ENCODE measurements at places on chromosomes 2 and 18. TPM values are rescaled to one million over a fixed set of nuclear protein-coding genes. Genes with fewer than 3 reads are reported as not detected.

The FOXD4L1 gene
- not detected for polyA plus RNA-seq

DNA sequence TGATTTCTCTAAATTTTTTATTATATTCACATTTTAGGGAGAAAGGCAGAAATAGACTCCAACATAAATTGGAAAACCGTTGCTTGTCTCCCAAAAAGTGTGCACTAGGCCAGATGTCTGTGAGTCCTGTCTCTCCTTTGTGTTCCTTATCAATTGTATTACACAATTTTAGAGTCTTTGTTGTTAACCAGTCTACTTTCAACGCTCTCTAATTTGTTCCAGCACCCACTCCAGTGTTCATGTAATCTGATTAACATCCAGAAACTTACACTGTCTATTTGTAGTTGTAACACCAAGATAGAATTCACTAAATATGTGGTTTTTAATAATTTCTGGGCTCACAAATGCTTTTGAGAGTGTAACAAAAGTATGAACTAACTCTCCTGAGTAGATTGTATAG, 195.6 kb downstream of the FSIP2 start:
- no peak for DNase-seq

DNA sequence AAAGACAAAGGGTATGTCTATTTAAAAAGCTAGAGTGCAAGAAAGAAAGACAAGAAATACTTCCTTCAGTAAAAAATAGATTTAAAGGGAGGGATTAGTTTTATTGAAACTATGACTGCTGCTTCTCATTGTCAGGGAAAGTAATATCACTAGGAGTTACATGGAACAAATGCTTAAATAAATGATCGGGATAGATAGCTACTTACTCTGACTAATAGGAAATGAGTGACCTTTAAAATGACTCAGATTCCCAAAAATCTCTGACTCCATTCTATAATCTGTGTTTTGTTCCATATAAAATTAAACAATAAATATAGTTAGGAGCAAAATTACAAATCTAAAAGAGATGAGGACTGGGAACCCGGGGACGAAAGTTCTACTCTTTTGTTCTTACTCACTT, 669.3 kb downstream of the NR4A2 start:
- no peak for DNase-seq

- DNase-seq, result no peak
Observed at GRCh38 chr2:120758181-120759144, 22.8 kb downstream of the GLI2 start.

DNA sequence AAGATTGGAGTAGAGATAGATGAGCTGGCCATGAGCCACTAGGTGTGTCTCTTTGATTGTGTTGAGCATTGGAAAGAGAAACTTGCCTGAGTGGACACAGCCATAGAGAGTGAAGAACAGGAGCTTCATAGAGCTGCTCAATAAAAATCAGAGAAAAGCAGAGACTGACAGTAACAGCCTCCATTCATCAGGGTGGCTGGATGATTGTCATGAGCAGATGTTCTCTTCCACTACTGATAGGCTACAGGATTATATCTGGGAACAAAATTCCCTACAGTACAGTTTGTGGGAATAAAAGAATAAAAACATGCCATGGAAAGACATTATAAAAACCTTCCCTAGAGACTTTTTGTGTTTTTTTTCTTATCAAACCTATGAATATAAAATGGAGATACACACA, 404.8 kb upstream of the ACVR2A start:
- no peak for DNase-seq

- no peak for DNase-seq
Observed at GRCh38 chr2:128868686-128869551, 550.3 kb upstream of the HS6ST1 start.

DNA sequence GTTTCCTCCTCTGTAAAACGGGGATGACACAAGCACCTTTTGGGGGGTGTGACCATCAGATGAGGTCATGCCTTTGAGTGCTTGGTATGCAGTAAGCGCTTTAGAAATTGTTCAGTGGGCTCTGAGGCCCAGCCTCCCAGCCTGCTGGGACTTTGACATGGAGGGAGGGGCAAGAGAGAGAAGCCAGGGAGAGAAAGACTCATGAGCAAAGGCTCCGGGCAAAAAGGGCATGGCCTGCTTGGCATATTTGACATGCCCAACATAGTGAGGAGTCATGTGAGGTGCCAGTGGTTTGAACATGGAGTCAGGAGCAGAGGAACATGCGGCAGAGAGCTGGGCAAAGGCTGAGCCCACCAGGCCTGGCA, 14.0 kb downstream of the TNS1 start:
- no peak for DNase-seq

DNA sequence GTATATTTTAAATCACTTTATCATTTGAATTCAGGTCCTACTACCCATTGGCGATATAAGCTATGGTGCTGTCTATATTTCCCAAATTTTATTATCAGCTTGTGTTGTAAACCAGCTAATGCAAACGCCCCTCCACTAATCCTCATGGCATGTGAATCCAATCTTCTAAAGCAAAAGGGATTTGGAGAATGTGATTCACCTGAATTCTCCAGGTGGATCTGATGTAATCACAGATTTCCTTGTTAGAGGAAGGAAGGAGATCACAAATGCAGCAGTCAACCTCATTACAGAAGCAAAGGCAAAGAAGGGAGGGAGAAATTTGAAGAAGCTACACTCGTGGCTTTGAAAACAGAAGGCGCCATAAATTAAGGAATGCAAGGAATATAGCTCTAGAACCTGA, 431.1 kb upstream of the CDH19 start:
- no peak for DNase-seq

DNA sequence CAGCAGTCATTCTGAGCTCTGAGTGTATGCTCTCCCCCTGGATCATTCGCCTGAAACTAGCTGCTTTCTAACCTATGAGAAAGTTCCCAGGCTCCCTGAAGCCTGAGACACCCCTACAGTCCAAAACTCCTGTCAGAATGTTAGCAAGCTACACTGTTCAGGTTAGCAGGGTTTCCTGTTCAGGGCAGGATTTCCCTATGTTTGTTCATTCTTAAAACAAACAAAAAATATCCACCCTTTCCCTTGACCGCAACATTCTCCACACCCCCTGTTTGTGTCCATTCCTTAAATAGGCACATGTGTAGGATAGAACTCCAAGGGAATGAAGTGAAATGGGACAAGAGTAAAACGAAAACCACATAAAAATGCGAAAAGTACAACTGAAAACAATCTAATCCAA, 83.1 kb downstream of the KLF7 start:
- DNase-seq, result no peak

- no peak for DNase-seq
Observed at GRCh38 chr2:117785740-117786139, 28.8 kb upstream of the DDX18 start.

GRCh38 chr18:36157441-36157840, 27.7 kb downstream of the ELP2 start:
- DNase-seq, result no peak

The ITPRIPL1 gene
- polyA plus RNA-seq, result 0.50 TPM

The ATG9A gene
- polyA plus RNA-seq, result 24.7 TPM

The HMSD gene
- polyA plus RNA-seq, result not detected
